CD4-positive, alpha-beta T cell treated with Interleukin-15 for 1 hour (primary cell): ENCODE measurements at places on chromosomes 11 and 22.
A peak's percentile ranks its signal among the peaks of the same experiment; 100 is the strongest.

DNA sequence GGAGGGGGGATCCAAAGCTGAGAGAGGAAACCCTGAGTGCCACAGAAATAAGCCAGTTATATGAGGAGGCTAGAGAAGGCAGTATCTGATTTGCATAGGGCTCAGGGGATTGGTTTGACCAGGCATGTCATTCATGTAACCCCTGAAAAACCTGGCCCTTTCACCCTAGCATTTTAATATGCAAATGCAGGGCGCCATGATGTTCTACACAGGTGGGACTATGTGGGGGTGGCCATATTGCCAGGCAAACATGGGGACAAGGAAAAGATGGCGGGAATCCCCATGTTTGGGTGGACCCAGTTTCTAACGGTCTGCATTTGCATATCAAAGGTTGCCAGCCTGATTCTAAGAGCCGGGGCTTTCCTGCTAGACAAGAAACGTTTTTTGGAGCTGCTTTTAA lies 27.2 kb downstream of the CSF2RB start:
- no peak for DNase-seq

DNA sequence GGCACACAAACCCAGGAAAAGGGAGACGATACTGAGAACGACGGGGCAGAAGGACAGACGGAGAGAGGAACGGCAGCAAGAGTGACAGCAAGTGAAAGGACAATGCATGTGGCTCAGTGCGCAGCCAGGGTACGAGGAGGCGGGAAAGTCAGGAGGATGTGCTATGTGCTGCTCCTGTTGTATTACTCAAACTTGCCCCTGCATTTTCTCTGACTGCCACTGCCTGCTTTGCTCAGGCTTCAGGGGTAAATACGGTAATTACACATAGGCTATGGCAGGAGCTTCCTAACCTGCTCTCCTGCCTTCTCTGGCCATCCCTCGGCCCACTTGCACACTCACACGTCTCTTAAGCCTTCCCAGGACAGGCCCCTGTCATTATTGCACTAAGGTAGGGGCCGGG lies 94.8 kb downstream of the FEZ1 start:
- DNase-seq = no peak

GRCh38 chr11:94895971-94896370 lies 77.4 kb downstream of the CWC15 start:
- no peak for DNase-seq

GRCh38 chr22:38973289-38974169 lies 8.6 kb upstream of the APOBEC3B start:
- peak; percentile 44 for DNase-seq

GRCh38 chr11:14186046-14186775 lies 172.8 kb downstream of the RRAS2 start:
- DNase-seq = no peak

GRCh38 chr11:62664405-62665074 lies 470 bp downstream of the C11orf98 start:
- peak; percentile 58 for DNase-seq

- DNase-seq = no peak
Observed at GRCh38 chr11:123405123-123405592, 24.9 kb upstream of the GRAMD1B start.

DNA sequence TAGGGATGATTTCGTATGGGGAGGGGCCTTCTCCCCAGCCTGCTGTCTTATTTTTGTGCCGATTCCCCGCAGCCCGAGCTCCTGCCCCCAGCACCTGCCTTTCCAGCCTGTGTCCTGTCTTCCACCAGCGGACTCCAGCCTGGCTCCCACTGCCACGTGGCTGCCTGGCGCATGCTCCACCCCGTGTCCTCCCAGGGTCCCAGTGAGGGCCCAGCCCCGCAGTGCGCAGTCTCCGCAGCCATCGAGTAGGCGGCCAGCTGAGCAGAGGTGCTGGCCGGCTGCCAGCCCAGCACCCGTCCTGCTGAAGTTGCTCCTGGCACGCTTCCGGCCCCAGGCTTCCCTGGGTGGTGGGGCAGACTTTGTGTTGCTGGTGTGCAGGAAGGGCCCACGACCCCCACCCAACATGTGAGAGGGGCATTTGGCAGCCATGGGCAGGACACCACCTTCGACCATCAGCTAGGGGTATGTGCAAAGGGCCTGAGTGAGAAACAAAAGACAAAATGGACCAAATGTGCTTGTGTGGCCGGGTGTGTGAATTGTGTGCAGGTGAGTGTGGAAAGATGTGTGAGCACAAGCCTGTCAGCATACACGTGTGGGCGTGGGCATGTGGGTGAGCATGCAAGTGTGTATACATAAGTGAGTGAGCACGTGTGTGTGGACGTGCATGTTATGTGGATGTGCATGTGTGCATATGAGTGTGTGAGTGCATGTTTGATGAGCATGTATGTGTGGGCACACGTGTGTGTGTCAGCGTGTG lies 55.9 kb downstream of the RTN4R start:
- no peak for DNase-seq

DNA sequence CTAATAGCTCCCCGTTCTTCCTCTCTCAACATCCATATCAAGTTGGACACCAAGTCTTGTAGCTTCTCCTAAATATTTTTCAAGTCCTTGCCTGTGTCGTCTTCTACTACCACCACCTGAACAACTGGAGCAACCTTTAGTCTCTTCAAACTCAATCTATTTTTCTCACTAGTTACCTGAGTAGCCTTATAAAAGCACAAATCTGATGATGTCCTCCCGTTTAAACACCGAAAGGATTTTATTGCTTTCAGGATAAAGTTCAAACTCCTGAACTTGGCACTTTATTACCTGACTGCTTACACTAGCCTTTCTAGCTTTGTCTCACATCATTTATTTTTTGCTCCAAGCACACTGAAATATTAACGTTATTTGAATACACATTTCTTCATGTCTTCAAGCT lies 1.3 kb upstream of the PAK1 start:
- DNase-seq = no peak

DNA sequence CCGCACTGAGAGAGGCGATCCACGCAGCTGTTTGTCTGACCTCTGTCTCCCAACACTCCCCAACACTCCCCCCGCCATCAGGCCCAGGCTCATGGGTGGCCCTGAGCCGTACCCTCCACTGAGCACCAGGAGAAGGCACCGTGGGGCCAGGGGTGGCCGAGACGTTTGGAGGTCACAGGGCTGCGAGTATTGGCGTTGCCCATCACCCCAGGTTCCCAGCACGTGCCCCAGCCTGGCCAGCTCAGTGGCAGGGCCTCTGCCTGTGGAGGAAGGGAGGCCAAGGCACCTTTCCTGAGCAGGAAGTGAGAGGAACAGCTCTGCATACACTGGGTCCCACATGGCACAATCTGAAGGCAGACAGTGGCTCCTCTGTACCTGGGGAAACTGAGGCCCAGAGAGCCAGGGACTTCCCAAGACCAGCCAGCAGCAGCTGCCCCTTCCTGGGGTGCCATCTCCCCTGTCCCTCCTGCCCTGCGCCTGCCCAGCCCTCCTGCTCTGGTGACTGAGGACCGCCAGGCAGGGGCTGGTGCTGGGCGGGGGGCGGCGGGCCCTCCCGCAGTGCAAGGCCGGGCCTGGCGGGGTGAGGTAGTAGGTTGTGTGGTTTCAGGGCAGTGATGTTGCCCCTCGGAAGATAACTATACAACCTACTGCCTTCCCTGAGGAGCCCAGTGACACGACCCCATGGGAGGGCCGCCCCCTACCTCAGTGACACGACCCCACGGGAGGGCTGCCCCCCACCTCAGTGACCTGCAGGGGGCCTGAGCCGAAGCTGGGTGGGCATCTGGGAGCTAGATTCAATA lies 37.0 kb upstream of the PPARA start:
- no peak for DNase-seq

DNA sequence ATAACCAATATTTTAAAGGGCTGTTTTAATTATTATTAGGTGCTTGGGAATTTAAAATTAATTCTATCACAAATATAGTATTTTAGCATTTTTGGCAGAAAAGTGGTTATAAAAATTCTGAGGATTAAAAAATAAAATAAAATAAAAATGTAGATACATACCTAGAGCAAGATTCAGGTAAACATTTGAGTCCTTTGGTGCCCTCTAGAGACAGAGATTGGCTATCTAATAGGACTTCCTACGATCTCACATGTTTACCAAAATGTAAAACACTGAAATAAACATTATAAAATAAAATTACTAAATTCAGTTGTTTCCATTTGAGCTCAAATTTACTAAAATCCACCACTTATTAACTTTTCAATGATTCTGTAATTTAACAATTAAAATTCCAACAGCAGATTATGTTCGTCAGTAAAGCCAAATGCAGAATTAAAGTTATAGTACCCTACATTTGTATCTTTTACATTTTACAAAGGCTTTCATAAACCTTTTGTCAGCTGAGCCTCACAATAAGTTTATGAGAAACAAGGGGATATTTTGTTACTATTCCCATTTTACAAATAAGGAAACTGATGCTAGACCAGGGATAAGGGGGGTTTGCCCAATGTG lies 27.7 kb downstream of the SLC36A4 start:
- DNase-seq = no peak

- no peak for DNase-seq
Observed at GRCh38 chr11:786235-787083, 3.4 kb downstream of the CEND1 start.

DNA sequence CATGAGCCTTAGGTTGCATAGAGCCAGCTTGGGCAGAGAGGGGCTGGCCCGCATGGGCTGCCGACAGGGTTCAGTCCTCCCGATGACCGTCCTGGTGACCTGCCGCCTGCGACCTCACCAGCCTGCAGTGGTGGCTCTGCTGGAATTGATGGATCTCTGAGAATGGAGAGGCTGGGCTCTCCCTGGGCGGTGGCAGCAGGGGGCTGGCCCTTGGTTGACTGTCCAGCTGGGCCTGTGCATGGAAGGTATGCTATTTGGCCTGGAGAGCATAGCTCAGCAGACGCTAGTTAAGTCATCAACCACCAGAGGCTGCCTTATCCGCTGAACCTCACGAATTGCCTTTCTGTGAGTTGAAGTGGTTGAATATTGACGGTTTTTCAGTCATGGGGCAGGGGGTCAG lies 19.7 kb downstream of the GRAMD4 start:
- DNase-seq = no peak

- DNase-seq = no peak
Observed at GRCh38 chr11:75534259-75535069, 8.7 kb upstream of the GDPD5 start.

- no peak for DNase-seq
Observed at GRCh38 chr11:110337570-110338193, 41.3 kb upstream of the RDX start.

DNA sequence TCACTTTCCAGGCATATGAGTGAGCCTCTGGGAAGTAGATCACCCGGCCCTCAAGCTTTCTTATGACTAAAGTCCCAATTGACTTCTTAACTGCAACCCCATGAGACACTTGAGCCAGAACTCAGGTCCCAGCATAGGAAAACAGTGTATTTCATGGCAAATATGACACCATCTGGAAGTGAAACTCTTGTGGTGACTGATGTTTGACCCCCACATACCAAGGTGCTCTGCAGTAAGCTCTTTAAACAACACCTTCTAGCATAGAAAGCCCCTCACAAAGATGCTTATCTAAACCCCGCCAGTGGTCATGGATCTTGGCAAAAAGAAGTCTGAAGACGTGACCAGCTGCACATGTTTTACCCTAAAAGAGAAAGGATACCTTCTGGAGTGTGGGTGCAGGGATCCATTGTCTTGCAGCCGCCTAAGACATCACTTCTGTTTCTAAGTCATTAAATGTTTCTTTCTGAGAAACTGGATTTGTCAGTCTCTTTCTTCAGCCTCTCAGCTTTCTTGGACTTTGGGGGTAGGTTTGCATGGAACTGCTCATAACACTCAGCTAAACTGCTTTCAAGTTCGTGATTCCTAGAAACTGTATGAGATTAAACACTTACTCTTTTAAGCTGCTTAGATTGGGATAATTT lies 7.4 kb upstream of the PELI3 start:
- no peak for DNase-seq

DNA sequence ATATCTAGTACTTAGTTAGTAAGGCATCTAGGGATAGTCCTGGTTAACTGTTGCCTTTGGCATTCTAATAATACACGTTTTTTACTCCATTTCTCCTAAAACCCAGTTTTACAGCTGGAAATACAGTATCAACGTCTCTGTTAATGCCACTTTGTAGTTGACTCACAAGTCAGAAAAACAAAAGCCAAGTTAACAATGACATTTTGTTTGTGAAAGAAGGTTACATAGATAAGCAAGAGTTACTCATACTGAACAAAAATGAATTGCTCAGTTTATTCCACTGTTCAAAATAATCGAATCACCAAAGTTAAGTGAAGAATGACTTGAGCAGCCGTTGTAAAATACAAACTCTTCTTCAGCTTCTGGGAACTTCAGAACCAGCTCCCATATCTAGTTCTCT lies 540.3 kb downstream of the ETS1 start:
- DNase-seq = no peak

- DNase-seq = no peak
Observed at GRCh38 chr11:123218451-123218850, 23.4 kb upstream of the CLMP start.

GRCh38 chr11:129937592-129938238 lies 42.3 kb upstream of the NFRKB start:
- DNase-seq = no peak

DNA sequence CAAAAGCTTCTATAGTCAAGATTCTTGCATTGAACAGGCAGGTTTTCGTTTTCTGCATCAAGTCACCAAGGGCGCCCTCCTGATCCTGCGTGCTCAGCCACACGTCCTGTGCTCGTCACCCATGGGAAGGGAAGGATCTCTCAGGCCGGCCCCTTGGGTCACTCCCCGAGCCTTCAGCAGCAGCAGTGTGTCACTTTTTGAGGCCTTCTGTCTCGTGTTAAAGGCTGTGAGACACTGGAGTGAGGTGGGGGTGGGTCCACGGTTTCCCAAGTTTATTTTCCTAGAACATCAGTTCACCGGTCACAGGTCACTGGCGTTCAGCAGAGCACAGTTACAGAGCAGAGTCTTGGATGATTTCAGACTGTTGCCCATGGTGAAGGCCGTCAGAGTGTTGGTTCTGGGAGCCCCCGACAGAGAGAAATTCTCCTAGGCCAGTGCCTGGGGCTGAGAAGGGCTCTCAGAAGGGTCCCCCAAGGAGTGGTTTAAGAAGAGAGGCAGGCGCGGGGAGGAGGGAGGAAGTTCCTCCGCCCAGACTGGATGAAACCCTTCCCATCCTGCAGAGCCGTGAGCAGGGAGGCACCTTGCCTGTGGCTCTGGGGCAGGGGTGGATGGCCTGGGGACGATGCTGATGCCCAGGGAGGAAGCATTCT lies 13.5 kb upstream of the ADORA2A start:
- DNase-seq = peak; percentile 6

GRCh38 chr11:8777907-8778767 lies 95.5 kb downstream of the RPL27A start:
- no peak for DNase-seq

DNA sequence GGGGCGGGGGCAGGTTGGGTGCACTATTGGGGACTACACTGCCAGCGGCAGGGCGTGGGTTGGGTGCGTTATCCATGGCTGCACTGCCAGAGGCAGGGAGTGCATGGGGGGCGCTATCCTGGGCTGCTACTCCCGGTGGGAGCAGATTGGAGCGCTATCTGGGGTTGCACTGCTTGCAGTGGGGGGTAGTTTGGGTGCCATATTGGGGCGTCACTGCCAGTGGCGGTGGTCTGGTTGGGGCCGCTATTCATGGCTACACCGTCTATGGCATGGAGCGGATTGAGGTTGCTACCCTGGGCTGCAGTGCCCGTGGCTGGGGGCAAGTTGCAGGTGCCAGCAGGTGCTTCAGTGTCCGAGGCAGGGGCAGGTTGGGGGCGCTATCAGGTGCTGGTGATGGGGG lies 36.2 kb downstream of the C22orf42 start:
- DNase-seq = no peak
